ENCODE measurements at places on chromosomes 3 and 15.

DNA sequence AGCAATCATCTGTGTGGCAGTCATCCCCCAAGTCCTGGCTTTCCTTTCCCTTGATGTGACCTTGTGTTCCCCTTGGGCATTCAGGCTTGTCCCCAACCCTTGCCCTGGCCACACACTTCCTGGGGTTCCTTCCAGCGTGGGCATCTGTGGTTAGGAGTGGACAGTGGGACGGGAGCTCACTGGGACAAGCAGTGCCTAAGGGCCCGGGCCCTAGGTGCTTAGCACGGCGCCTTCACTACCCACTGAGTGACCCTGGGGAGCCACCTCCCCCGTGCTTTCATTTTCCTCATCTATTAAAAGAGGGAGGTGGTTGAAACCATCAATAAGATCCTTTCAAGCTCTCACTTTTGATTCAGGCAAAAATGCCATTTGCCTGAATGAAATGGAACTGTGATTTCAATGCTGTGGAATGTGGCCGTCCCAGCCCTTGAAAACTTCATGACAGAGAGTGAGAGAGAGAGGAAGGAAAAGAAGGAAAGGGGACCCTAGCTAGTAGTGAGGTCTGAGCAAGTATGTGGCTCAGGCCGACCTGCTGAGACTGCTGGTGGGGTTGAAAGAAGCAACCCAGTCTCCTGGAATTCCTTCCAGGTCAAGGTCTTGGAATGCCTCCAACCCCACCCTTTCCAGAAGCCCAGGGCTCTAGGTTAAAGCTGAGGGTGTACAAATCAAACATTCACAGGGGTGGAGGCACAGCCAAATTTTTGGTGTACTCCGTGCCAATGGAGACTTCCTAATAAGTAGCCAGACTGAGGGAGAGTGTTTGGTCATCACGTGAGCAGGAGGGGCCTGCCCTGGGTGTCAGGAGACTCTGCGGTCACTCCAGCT, 302.9 kb downstream of the TLE3 start:
- no peak for DNase-seq

GRCh38 chr3:113714702-113715101, 18.3 kb upstream of the USF3 start:
- no peak for DNase-seq

DNA sequence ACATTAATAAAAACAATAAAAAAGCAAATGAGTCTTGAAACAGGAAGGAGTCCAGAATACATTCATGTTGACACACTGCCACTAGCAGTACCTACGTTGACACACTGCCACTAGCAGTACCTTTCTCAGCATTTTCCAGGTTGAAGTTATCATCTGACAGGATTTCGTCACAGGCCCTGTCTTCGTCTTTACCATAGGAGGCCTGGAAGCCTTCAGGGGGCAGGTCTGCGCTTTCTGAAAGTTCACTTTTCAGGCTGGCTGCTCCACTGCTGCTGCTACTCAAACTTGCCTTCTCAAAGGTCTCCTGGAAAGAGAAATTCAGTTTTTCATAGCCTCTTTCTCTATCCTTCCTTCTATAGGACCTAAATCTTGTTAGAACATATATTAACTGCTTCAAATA, 194.7 kb downstream of the NEK10 start:
- no peak for DNase-seq

- no peak for DNase-seq
Measured at GRCh38 chr15:40388941-40389823, 6.7 kb downstream of the KNSTRN start.

DNA sequence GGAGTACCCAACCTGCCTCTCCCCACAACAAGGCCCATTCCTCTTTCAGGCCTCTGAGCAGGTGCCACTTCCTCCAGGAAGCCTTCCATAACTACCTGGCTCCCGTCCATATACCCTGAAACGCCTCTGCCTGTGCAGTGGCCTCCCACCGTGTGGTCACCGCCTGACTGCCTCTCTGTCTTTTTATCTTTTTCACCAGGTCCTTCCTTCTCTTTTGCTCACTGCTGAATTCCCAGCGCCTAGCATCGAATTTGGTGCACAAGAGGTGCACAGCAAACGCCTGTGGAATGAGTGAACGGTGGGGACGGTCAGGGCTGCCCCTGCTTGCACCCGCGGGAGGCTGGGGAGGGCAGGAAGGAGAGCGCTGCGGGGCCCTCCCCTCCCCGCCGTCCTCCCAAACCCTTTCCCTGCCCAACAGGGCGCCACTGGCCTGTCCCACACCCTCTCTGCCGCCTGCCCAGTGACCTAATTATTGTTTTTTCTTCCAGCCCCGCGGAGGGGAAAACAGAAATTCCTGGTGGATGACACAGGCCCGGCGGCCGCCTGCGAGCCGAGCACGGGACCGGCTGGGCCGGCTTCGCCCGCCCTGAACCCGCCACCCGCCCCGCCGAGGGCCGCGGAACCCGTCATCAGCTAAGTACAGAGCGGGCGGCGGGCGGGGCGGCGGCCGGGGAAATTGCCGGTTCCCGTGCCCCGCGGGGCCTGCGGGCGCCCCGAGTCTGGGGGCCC, 140.1 kb downstream of the SMAD6 start:
- peak; percentile 68 for DNase-seq

GRCh38 chr3:24017305-24017704, 72.2 kb downstream of the NR1D2 start:
- no peak for DNase-seq

DNA sequence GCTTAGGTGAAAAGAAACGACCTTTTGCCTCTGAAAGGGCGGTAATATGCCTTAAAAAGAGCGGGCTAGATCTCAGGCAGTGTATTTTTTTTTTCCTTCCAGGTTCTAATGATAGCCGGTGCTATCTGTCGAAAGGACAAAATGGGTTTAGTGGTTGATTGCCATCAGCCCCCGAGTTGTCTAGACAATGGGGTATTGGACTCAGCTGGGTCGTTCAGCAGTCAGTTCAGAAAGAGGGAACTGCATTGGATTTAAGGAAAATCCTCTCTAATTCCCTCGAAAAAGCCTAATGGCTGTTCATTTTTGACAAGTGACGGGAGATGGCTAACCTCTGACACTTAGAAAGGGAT, 728 bp downstream of the EIF2B5 start:
- DNase-seq: no peak

DNA sequence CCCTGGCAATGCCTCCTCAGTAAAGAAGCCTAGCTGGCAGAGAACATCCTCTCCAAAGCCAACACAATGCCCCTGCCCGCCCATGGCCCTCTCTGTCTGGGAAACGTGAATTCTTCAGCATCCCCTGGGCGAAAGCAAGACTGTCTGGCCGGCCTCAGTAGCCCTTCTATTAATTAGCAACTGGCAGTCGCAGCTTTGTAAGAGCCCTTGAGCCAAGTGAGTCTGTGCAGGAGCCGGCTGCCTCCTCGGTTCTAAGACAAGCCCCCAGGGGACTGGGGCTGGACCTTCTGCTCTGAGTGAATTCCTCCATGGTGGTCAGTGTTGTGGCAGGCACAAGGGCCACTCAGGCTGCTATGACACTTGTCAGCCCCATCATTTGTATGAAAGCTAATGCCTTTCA, 7.4 kb downstream of the HCN4 start:
- DNase-seq: no peak

DNA sequence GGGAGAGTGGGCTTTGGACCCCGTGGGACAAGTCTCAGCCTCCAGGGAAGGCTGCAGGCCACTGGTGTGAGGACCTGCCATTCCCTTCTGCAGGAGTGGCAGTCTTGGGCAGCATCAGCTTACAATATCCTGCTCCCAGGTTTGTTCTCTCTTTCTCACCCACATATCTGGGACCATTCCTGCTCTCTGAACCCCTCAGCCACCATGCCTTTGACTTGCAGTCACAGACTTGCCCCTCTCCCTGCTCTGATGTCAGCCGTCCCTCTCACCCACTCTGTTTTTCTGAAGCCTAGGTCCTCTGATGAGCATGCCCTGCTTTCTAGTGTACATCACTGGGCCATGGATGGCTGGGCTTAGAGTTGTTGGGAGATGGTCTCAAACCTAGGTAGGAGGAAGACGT, 282.1 kb downstream of the EPHB1 start:
- DNase-seq: no peak

- no peak for DNase-seq
Measured at GRCh38 chr15:88126695-88127431, 129.7 kb downstream of the NTRK3 start.

DNA sequence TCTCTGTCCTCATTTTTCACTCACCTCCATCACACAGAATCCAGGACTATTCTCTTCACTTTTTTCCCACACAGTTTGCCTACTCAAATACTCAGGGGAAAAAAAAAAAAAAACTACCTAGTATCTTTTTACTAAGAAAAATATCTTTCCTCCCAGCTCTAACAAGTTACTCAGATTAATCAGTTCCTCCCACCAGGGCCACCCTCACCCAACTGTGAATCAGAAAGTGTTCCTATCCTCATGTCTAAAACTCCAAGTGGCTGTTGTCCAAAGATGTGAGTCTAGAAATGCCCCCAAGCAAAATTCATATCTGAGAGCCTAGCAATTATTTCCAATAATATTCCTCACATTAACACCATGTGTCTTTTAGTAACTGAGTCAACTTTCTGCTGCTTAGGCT, 268.0 kb downstream of the ERC2 start:
- DNase-seq: no peak

GRCh38 chr3:140332131-140332530, 345.7 kb upstream of the TRIM42 start:
- no peak for DNase-seq

- no peak for DNase-seq
Measured at GRCh38 chr3:120489421-120489820, 38.6 kb upstream of the FSTL1 start.

DNA sequence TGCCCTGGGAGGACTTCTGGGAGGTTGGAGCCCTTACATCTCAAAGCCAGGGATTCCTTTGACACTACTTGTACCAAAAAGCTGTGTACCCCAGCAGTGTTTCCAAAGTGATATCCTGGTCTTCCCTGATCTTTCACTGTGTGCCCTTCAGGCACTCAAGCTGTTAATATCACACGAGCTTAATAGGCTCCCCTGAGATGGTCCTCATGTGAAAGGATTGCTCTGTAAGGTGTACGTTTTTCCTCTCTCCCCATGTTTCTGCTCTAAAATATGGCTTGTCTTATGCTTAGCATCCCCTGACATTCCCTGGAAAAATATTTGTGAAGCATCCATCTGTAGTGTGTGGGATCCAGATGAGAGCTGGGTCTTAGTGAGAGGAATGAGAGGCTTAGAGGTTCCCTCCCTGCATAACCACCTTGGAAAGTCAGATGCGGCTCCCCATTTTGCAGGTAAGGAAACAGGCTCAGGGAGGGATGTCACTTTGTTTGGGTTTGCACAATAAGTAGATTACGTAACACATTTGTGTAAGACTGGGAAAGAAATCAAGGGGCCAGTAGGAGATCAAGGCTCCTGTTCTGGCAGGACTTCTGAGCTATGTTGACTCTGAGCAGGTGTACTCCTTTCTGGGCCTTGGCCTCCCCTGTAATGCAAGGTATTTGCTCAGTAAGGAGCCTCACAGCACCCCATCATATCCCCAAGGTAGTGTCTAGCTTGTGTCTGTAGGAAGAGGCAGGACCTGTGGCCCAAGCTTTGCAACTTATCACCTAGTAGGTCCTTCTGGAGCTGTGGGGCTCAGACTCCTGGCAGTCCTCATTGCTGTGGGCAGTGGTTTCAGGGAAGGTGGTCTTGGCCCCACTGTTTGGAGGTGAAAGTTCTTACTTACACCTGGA, 667 bp upstream of the ACOX2 start:
- no peak for DNase-seq

DNA sequence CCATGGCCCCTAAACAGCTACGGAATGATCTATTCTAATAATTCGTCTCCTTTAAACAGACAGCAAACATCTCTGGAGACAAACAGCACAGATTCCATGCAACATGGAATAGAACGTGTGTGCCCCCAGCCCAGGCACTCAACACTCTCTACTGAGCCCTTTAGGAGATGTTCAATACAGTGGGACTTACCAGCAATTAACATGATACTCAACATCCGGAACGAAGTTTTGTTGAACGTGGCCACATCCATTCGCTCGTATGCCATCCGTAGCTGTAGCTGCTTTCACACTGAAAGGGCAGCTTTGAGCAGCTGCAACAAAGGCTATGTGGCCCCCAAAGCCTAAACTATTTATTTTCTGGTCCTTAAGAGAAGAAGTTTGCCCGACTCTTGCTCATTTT, 3.5 kb downstream of the ADAMTS17 start:
- DNase-seq: no peak

GRCh38 chr15:70526221-70526973, 237.0 kb downstream of the UACA start:
- DNase-seq: peak; percentile 85

DNA sequence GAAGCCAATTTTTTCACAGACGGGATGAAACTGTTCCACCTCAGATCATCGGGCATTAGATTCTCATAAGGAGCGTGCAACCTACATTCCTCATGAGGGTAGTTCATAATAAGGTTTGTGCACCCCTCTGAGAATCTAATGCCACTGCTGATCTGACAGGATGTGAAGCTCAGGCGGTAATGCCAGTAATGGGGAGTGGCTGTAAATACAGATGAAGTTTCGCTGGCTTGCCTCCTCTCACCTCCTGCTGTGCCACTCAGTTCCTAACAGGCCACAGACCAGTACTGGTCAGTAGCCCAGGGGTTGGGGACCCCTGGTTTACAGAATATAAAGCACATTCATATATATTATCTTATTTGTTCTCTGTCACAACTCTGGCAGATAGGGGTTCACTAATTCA, 2.1 kb upstream of the LIMD1 start:
- DNase-seq: no peak

Measured in A549 (cell line).